Activated gamma-delta T cell treated with Interleukin-2 at 50 U/mL for 16 hours (primary cell): ENCODE measurements at places on chromosomes 3 and 15.

GRCh38 chr3:27681249-27681748 lies 40.8 kb downstream of the EOMES start:
- DNase-seq, result peak; percentile 41

DNA sequence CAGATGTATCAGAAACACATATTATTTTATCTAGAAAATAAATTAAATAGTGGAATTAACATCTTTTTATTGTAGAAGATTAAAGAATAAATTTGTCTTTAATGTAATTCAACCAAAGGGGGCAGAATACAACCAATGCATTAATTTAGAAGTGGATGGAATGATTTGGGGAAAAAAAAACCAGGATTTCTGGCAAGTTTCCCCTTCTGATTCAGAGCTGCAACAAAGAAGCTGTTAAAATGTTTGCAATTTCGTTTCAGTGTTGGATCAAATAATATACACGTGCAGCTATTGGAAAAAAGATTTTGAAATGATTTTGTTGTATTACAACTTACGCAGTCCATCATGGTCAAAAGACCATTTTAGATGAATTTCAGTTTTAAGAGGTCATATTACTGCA lies 71.6 kb upstream of the ZNF280D start:
- no peak for DNase-seq

DNA sequence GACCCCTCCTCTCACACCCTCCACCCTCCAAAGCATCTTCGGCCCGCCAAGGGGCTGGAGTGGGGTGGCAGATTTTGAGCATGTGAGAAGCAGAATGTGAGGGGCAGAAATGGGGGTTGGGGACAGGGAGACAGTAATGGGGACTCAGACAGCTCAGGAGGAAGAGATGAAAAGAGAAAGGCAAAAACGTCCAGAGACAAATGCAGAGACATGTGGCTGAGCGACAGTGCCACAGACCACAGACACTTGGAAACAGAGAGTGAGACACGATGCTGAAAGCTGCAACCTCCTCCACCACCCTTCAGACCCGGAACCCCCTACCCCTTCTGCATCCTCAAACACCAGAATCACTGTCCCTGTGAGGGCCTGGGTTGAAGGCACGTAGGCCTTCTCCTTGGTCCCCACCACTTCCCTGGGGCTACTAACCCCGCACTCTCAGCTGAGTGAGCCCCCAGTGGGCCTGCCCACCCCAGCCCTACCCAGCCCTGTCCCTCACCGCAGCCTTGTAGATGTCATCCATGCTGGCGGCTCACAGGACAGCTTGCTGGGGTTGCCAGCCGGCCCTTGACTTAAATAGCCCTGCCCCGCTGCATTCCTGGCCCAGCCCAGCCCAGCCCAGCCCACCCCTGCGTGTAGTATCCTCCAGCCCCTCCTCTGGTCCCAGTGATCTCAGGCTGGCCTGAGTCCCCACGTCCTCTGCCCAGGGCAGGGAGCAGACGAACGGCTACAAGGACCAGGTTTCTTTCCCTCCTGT lies at the start of gene TNNC1:
TNNC1 (minus strand) TSS at position 546 of the 754 bp plus-strand sequence; CDS start at position 520, 26 bp downstream.
- DNase-seq, result no peak

- DNase-seq, result no peak
These were observed 88.1 kb downstream of the MAGI1 start for GRCh38 chr3:65950340-65951326.

- no peak for DNase-seq
These were observed 684.1 kb downstream of the NTRK3 start for GRCh38 chr15:87572381-87572910.

- DNase-seq, result no peak
These were observed 102.9 kb downstream of the PDZRN3 start for GRCh38 chr3:73521734-73522336.

DNA sequence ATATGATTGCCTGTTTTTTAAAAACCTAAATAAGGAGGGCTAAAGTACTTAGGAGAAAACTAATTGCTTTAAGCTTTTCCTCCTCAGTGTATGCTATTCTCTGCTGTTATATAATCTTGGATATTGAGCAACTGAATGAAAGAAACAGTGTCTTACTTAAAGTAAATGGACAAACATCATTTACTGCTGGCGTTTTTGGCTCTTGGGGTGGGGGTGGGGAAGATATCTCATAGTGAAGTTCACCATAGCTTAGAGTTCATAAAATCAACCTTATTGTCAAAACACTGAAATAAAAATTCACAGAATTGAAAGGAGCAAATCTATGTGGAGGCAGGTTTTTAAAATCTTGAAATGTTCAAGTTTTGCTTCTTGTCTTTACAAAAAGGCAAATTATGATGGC lies 256.4 kb upstream of the SOX2 start:
- no peak for DNase-seq

DNA sequence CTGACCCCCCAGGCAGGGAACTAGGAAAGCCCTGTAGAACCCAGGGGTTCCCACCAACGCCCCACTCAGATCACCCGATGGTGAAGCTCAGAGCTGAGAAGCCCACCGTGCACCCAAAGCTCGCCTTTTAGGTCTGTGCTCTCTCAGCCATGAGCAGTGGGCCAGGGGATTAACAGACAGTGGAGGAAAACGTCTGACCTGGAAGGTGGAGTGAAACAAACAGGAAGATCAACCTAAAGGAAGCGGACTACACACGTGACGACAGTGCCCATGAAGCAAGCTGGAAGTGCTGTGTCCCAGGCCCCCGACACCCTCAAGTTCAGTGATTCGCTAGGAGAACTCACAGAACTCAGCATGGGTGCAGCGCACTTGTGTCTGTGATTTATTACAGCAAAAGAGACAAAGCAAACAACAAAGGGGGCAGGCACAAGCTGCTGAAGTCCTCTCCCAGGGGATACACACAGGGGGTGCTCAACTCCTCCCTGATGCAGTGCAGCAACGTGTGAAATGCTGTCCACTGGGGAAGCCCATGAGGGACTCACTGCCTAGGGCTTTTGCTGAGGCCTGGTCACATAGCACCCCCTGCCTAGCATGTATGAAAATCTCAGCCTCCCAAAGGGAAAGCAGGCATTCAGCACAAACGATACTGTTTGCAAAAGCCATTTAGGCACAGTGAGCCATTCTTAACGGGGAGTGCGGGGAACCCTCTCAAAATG lies 43.5 kb downstream of the CFAP92 start:
- DNase-seq, result no peak

GRCh38 chr3:87320756-87321626 lies 44.6 kb upstream of the POU1F1 start:
- DNase-seq, result no peak

DNA sequence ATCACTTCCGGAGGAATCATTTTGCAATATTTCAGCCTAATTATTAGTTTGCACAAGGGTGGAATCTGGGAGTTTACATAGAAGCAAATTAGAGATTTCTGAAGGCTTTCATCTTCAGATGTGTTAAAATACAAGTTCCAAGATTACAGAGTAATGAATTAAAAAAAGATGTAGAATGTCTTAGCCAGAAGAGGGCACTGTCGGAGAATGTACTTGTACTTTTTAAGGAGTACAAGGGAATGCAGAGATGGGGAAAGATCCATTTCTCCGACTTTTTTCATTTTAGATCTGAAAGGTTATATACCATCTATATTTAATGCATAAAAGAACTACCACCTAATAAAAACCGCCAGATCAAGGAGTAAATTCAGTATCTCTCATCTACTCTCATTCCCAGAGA lies 43.1 kb upstream of the WDR5B start:
- DNase-seq, result no peak

GRCh38 chr15:28049581-28049980 lies 49.5 kb downstream of the OCA2 start:
- no peak for DNase-seq

DNA sequence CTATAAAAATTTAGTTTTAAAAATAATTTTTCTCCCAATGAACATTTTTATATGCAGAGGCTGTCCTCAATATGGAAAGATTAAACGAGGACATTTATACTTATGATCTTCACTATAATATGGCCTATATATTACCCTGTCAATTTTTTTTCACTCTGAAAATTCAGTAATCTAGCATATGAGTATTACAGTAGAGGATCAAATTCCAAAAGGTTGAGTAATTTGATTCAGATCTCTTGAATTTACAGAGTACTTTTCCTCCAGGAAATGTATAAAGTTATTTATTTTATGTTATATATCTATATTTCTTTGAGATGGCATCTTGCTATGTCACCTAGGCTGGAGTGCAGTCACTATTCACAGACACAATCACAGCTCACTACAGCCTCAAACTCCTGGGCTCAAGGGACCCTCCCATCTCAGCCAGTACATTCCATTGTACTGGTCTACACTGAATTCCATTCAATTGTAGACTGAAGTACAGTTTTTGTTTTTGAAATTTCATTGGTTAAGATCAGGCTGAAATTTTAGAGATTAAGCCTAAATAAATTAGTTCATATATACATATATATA lies 16.3 kb upstream of the TRPM7 start:
- DNase-seq, result no peak

DNA sequence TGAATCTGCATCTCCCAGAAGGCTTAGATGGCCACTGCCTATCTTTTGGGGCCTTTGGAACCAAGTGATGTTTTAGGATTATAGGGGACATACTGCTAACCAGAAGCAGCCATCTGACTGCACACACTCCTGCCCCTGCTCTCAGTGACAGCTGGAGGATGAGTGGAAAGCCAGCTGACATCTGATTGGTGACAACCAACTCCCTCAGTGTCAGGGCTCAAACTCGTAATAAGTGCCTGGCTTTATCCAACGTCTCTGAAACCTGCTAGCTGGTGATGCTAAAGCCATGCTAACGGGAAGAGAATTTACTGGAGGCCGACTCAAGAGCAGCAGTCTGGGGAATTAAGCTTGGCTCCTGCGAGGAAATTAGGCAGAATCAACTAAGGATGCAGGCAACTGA lies 35.1 kb downstream of the KY start:
- no peak for DNase-seq

- DNase-seq, result peak; percentile 42
These were observed 6.8 kb upstream of the TRIM69 start for GRCh38 chr15:44729408-44730127.

DNA sequence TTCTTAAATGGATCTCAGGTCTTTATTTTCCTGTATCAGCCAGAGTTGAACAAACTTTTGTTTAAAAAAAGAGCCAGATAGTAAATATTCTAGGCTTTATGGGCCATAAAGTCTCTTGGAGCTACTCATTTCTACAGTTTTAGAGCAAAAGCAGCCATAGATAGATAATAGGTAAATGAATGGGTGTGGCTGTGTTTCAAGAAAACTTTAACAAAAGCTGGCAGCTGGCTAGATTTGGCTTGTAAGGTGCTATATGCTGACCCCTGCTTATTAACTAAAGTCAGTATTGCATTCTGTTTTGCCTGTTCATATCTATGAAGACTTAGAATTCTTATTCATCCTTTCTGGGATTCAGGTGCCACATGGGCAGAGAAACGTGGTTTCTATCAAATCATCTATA lies 29.0 kb downstream of the MFN1 start:
- no peak for DNase-seq

- DNase-seq, result no peak
These were observed 716 bp downstream of the CPEB1 start for GRCh38 chr15:82646250-82647044.

DNA sequence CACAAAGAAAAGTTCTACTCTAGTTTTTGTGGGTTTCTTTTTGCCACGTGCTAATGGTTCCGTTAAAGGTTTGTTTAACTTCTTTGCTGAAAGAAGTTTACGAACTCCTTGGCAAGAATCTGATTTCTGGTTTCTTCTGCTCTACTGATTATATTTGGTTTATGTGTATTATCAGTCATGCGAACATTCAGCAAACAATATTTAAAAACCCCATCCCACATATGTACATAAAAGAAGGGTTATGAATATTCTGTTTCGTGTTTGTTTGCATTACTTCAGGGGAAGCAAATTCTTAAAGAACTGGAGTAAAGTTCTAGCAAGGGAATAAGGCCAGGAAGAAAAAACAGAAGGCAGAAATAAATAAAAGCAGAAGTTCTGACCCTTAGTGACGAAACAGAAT lies 9.8 kb downstream of the LARS2 start:
- no peak for DNase-seq

GRCh38 chr15:57697588-57697987 lies 8.9 kb upstream of the POLR2M start:
- DNase-seq, result no peak

DNA sequence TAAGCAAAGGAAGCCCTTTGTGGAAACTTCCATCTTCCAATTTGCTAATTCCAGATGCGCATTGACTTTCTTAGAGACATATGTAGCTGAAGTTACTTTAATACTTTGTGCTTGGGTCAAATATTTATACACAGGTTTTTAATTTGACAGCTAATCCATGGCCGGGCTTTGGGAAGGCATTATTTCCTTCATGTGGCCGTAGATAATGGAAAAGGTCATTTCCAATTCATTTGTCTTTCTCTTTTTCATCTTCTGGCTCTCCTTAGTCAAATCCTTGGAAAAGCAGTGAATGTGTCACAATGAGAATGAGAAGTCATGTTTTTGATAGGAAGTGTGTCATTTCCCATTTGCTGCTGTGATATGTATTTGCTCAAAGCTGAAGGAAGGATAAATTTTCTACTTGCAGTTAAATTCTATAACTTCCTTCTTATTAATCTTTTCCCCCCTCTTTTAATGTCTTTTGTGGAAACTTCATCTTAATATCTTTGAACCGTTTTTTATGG lies 323.3 kb downstream of the CLSTN2 start:
- no peak for DNase-seq

DNA sequence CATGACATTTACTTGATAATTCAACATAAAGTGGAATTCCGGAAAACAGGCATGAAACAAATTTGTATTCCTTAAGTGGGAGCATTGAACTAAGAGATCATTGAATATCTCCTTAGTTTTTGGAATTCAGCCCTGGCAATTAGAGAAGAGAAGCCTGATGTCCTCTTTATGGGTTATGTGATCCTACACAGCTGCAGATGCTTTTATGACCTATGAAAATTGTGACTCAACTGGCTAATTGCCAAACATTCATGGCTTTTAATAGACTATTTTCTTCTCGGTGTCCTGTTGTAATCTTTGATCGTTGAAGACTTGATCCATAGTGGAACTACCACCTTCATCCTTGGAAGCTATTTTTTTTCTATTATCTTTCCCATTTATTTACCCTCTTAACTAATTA lies 46.1 kb downstream of the AGBL1 start:
- DNase-seq, result no peak

DNA sequence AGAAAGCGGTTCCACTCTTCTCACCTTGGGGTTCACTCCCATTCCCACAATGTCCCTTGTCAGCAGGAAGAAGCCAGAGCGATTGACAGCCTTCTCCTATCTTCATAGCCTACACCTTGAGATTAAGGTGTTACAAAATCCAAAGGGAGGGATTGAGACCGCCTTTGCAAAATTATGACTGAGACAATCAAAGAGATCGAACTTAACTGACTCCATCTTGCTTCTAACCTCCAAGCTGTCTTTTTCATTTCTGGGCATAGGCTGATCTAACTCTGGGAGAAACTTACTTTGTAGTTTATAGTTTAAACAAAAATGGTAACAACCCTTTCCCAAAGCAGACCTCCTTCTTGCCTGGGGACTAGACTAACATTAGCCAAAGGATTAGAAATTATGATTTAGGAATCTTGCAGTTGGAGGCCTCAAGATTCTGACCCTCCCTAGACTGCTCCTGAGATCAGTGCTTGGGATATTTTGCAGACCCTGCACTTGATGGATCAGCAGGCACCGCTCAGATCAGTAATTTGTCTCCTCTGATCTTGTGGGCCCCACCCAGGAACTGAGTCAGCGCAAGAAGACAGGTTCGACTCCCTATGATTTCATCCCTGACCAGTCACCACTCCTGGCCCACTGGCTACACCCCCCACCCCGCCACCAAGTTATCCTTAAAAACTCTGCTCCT lies 40.0 kb downstream of the PAQR5 start:
- DNase-seq, result no peak
